Activated T-cell treated with anti-CD3 and anti-CD28 coated beads, Interleukin-2, amount 50 U/mL, for 48 hours (primary cell): ENCODE measurements at places on chromosomes 1 and 21.

- DNase-seq, result no peak
Measured at GRCh38 chr1:113146242-113147072, 73.5 kb downstream of the LRIG2 start.

DNA sequence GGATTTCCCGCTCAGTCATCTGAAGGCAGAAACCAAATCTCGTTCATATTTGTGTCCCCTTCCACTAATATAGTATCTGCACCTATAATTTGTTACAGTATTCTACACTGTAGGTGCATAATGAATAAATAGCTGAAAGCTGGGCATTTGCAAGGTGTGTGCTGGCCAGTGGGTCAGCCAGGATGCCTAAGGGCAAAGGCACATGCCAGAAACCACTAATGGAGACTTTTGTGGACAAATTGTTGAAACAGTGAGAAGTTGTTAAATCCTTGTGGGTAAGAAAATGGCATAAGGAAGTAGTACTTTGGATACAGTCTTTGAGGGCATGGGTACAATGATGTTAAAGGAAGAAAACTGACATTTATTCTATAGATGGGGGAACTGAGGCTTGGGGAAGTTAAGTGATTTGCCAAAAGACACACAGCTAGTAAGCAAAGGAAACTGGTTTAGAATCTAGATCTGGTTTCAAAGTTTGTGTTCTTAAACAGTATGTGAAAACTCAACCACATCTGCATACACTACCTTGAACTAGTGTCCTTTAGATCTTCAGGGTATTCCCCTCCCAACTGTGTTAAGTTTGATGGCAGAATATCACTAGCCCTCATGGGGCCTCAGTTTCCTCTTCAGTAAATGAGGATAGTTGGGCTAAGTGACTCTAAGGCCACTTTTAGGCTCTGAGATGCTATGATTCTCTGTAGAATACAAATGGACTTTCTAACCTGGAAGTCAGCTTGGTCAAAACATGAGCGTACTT, 26.5 kb upstream of the LRRC8C start:
- DNase-seq, result no peak

GRCh38 chr1:157189986-157190982, 52.1 kb upstream of the ETV3 start:
- DNase-seq, result no peak

DNA sequence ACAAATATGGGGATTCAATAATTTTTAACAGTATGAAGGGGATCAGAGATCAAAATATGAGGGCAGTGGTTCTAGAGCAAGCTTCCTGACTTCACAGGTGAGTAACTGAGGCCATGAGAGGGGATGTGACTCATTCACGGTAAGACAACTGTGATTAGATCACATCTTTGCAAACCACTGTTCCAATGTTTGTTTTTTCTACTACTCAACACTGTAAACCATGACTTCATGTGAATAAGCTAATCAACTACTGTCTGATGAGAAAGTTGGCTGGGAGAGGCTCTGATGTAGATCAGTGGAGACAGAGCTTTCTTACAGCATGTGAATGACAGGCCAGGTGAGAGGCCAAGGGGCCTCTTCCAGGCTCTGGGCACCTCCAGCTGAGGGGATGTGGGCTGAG, 84.7 kb downstream of the BRINP2 start:
- no peak for DNase-seq

GRCh38 chr1:163367721-163368120, 46.0 kb downstream of the NUF2 start:
- no peak for DNase-seq

DNA sequence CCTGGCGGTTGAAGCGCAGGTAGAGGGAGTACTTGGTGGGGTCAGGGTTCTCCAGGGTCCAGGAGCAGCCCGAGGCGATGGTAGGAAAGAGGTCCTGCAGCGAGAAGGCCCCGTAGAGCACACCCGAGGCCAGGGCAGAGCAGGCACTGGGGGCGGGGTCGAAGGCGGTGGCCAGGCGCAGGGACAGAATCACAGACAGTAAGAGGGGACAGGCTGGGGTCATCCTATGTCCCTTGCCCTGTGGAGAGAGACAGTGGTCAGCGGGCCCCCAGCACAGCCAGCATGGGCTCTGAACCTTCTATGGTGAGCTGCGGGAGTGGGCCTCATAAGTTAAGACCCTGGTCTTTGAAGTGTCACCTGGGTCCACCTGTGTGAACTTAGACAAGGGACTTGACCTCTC, 7.6 kb downstream of the ADGRB2 start:
- DNase-seq, result no peak

DNA sequence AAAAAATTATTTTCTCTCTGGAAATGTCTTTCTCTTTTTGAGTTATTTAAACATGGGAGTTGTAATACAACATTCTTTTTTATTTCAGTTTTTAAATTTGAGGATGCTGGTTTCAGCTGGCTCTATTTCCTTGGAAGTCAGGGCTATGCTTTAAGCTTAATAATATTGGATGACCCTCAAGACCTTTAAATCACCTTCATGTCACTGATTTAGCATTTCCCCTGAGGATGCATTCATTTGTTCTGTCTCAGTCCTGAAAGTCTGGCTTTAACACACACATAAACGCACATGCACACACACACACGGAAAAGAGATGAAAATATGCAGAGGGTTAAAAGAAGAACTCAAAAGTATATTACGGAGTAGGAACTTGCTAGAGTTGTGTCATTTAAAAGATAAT, 260.5 kb downstream of the PTBP2 start:
- DNase-seq, result no peak

- peak; percentile 86 for DNase-seq
Measured at GRCh38 chr1:198157241-198157846, 546 bp downstream of the NEK7 start.

DNA sequence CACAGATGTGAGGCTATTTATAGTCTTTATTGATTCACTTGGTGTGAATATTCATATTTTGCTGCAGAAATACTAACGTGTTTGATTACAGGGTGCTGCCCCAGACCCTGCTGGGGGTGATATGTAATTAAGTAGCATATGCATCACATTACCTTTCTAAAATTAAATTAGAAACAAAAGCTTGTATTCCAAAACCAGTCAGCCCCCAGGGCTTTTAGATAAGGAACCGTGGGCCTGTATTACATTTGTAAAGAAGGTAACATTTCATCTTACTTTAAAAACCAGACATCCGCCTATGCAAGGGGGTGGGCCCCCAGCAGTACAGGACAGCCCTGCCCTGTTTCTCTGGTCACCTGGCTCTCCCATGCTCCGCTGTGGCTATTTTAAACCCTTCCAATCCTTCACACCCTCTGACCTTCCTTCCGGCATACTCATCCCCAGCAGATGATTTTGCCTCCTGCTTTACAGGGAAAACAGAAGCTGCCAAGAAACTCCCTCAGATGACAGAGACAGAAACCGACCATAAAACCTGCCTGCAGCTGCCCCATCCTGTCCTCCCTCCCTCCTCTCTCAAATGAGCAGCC, 22.0 kb upstream of the KCNC4 start:
- DNase-seq, result no peak

DNA sequence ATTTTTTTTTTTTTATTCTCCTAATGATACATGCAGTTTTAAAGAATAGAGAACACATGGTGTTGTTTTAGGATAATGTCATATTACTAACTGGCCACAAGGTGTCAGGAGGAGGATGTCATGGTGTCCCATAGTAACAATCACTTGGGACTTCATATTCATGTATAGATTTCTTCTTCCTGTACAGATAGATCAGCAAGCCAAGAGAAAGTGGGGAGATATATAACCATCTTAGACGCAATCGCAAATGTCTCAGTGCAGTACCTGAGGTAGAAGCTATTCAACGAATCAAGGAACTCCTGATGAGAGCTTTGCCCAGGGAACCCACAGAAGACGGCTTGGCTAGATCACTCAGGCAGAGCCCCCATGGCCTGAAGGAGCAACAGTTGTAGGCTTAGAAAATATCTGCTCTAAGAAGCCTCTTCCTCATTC, 12.3 kb downstream of the OR2T11 start:
- no peak for DNase-seq

DNA sequence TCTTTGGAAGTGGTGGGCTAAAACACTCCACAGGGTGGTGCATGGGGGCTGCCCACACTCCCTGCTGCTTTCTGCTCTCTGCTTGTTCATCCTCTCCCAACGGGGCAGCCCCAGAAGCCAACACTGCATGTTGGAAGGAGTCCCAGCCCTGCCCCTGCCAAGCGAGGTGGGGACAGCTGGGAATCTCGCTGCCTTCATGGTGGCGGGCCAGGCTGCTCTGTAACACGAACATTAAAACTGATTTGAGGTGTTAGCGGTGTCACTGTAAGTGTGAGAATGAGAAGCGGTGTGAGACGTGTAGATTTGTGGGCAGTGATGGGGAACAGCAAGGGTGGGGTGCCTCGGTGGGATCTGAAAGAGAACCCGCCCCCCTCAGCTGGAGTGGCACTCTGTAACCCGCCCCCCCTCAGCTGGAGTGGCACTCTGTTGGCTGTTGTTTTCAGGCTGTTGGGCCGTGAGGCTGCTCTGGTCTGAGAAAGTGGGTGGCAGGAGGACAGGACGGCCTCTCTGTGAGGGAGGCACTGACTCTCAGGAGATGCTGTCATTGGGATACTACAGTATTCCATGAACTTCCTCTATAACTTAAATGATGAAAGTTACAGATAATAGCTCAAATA, 80.9 kb downstream of the PCBP3 start:
- DNase-seq, result no peak

GRCh38 chr1:115175596-115175995, 86.3 kb upstream of the TSPAN2 start:
- no peak for DNase-seq

DNA sequence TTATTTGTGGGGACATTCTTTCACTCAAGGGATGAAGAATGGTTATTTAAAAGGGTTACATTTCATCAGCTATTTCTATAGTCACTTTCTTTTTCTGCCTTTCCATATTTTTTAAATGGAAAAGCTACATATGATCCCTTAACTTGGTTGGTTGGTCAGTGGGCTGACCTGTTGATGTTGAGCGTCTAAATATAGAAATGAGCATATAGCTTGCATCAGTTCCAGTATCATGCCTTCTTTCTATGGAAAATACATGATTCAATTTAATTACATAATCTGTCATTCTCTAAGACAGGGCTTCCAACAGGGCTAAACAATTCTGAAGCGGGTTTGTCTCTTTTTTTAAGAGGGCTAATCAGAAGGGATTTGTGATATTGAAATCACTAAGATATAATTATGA, 40.6 kb downstream of the TYW3 start:
- DNase-seq, result no peak

- DNase-seq, result no peak
Measured at GRCh38 chr1:156384007-156384406, 15.0 kb downstream of the RHBG start.

GRCh38 chr1:191049781-191050180, 572.1 kb upstream of the BRINP3 start:
- DNase-seq, result no peak
